A549 treated with ZK216348 at 1 μM for 4 hours (cell line): ENCODE measurements at places on chromosomes 13 and 19. TPM values are rescaled to one million over a fixed set of nuclear protein-coding genes. Genes with fewer than 3 reads are reported as not detected.

TNFSF13B gene
- total RNA-seq, result 0.13 TPM in 1 of 5 replicates, not detected in the others

MADCAM1 gene
- 0.18 to 0.51 TPM (median 0.31 TPM) in 4 of 5 replicates, not detected in the other for total RNA-seq

ZNF791 gene
- 3.9 to 5.7 TPM (median 4.9 TPM) in 5 replicates for total RNA-seq

MPV17L2 gene
- total RNA-seq, result 6.7 to 12.9 TPM (median 12.3 TPM) in 5 replicates

ZIC5 gene
- 2.4 to 3.8 TPM (median 2.6 TPM) in 5 replicates for total RNA-seq

UPF3A gene
- 29.0 to 38.1 TPM (median 32.1 TPM) in 5 replicates for total RNA-seq

LPAR2 gene
- 2.0 to 5.4 TPM (median 5.2 TPM) in 5 replicates for total RNA-seq

HCST gene
- total RNA-seq, result 0.55 to 0.89 TPM (median 0.63 TPM) in 3 of 5 replicates, not detected in the others

CCNA1 gene
- total RNA-seq, result 0.21 to 0.46 TPM (median 0.25 TPM) in 5 replicates

RGCC gene
- total RNA-seq, result 3.2 to 5.5 TPM (median 4.0 TPM) in 5 replicates

CACNA1A gene
- 0.09 to 0.31 TPM (median 0.16 TPM) in 4 of 5 replicates, not detected in the other for total RNA-seq

ZNF567 gene
- 8.5 to 14.0 TPM (median 9.3 TPM) in 5 replicates for total RNA-seq

FFAR2 gene
- not detected in 5 replicates for total RNA-seq

ALOX5AP gene
- 4.7 to 9.0 TPM (median 7.1 TPM) in 5 replicates for total RNA-seq

CEACAM16 gene
- 0.08 to 0.19 TPM (median 0.16 TPM) in 3 of 5 replicates, not detected in the others for total RNA-seq

CAPN12 gene
- 4.7 to 6.8 TPM (median 6.0 TPM) in 5 replicates for total RNA-seq

GAPDHS gene
- total RNA-seq, result not detected in 5 replicates

KATNAL1 gene
- 4.2 to 7.8 TPM (median 6.8 TPM) in 5 replicates for total RNA-seq

KLK11 gene
- total RNA-seq, result 0.21 TPM in 1 of 5 replicates, not detected in the others

VSIG10L gene
- 8.5 to 14.0 TPM (median 13.5 TPM) in 5 replicates for total RNA-seq

RPL13A gene
- 3,231 to 4,145 TPM (median 3,896 TPM) in 5 replicates for total RNA-seq

ZNF534 gene
- not detected in 5 replicates for total RNA-seq

NEK5 gene
- total RNA-seq, result 0.07 to 0.11 TPM in 2 of 5 replicates, not detected in the others

ZNF497 gene
- total RNA-seq, result 0.60 to 1.8 TPM (median 1.5 TPM) in 5 replicates

EPS8L1 gene
- 3.0 to 9.2 TPM (median 6.8 TPM) in 5 replicates for total RNA-seq
